SJSA1 (cell line): ENCODE measurements at places on chromosomes 3 and 15. TPM values are rescaled to one million over a fixed set of nuclear protein-coding genes. Genes with fewer than 3 reads are reported as not detected.

GRCh38 chr3:64972793-64973192, 285.0 kb upstream of the ADAMTS9 start:
- no peak for DNase-seq

- peak; percentile 32 for DNase-seq
These were observed 81.2 kb downstream of the CHD2 start for GRCh38 chr15:92981333-92981732.

DNA sequence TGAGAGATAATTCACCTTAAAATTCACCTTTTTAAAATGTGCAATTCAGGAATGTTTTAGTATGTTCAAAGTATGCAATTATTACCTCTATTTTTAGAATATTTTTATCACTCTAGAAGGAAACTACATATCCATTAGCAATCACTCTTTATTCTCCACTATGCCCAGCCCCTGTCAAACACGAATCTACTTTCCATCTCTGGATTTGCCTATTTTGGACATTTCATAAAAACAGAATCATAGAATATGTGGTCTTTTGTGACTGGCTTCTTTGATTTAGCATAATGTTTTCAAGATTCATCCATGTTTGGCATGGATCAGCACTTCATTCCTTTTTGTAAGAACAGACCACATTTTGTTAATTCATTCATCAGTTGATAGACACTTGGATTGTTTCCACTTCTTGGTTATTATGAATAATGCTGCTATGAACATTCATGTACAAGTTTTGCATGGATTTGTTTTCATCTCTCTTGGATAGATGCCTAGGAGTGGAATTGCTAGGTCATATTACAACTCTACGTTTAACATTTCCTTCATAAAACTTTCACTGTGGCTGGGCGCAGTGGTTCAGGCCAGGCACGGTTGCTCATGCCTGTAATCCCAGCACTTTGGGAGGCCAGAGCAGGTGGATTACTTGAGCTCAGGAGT, 12.7 kb downstream of the HMCES start:
- DNase-seq: no peak

GRCh38 chr3:59856934-59857460, 807.2 kb upstream of the CFAP20DC start:
- DNase-seq: no peak

DNA sequence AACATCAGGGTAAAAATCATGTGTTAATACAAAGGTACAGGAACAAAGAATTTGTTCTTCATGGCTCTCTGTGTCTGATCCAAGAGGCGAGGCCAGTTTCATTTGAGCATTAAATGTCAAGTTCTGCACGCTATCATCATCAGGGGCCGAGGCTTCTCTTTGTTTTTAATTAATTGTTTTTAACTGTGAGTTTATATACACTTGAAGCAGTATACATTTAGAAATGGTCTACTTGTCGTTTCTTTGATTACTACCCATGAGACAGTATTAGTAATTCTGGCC, 21.2 kb upstream of the OCA2 start:
- DNase-seq: no peak

GRCh38 chr15:79349525-79349924, 38.6 kb downstream of the TMED3 start:
- no peak for DNase-seq

GRCh38 chr3:72086743-72087087, 301.8 kb upstream of the PROK2 start:
- DNase-seq: no peak

GRCh38 chr3:105763659-105764036, 105.2 kb downstream of the CBLB start:
- DNase-seq: no peak

GRCh38 chr3:125959317-125960065, 9.5 kb upstream of the ROPN1B start:
- DNase-seq: no peak

DNA sequence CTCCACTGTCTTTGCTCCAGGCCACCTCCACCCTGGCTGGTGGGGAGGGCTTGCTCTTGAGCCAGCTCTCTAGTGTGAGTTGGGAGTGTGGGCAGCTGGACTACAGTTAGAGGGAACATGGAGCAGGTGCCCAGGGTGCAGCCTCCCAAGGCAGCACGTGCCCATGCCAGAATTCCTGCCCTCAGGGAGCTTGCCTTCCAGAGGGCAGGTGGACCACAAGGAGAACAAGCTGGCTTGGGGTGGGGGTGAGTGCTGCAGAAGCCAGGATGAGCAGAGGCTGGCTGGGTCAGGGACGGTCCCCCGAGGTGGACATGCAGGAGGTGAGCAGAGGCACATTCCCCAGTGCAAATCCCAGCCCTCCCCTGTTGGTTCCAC, 89.5 kb downstream of the VGLL4 start:
- no peak for DNase-seq

DNA sequence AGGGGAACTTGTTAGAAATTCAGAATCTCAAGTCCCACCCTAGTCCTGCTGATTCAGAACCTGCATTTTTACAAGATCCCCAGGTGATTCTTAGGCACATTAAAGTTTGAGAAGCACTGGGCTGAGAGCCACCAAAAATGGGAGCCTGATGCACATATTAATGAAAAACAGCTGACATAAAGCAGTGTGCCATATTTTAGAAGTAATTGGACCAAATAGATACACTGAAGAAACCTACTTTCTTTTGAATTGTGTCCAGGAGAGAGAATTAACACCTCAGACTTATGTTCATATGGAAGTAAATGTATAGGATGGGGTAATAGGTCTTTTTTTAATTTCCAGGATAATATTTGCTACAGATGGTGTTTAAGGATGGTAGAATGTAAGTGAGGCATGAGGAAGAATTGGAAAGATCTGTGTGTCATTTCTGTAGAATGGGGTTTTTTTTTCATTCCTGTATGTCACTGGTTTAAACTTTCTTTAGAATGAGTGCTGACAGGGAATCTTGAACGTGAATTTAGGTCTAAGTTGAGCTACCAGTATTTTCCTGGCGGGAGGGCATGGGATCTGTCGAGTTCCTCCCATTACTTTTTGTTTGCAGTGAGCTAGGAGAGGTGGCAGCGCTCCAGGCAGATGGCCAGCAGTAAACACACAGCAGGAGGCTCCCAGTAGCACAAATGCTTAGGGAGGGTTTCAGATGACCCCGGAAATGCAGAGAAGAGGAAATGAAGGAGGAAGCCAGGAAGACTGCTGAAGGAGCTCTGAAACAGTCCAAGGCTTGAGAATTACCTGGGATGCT, 185.6 kb downstream of the PLCL2 start:
- DNase-seq: peak; percentile 42

DNA sequence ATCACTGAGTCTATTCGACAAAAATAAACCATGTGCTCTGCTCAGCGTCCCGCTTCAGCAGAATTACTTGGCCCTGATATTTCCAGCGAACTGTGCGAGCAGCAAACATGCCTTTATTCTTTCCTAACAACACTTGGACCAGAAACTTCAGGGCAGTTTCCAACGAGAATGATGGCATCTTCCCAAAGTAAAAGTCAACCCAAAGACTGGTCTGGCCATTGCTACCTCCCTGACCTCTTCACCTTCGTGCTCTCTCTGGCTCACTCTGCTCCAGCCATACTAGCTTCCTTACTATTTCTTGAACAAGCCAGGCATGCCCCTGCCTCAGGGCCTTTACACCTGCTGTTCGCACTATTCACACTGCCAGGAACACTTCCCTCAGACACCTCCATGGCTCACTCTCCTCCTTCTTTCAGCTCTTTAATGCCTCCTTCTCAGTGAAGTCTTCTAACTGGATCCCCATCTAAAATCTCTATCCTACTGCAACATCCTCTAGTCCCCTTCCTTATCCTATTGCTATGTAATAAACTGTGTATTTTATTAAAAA, 6.3 kb downstream of the HOMER2 start:
- no peak for DNase-seq

GRCh38 chr3:196499061-196499460, 4.5 kb downstream of the RNF168 start:
- no peak for DNase-seq

- no peak for DNase-seq
These were observed 3.2 kb downstream of the TNIK start for GRCh38 chr3:171456765-171457606.

SCN11A gene
- not detected in 2 replicates for total RNA-seq

SLC38A3 gene
- not detected in 2 replicates for total RNA-seq

SV2B gene
- total RNA-seq: not detected in 2 replicates

CDC25A gene
- 29.1 and 36.0 TPM in 2 replicates for total RNA-seq

PYGO1 gene
- total RNA-seq: 5.9 and 9.9 TPM in 2 replicates

B3GNT5 gene
- total RNA-seq: 0.66 and 2.2 TPM in 2 replicates

MYL3 gene
- not detected in 2 replicates for total RNA-seq
